ENCODE measurements at places on chromosomes 6 and 20.

GRCh38 chr6:83073615-83074014 is 6.1 kb downstream of the DOP1A start:
- DNase-seq, result no peak

GRCh38 chr6:24376871-24377270 is 19.0 kb upstream of the DCDC2 start:
- DNase-seq, result no peak

DNA sequence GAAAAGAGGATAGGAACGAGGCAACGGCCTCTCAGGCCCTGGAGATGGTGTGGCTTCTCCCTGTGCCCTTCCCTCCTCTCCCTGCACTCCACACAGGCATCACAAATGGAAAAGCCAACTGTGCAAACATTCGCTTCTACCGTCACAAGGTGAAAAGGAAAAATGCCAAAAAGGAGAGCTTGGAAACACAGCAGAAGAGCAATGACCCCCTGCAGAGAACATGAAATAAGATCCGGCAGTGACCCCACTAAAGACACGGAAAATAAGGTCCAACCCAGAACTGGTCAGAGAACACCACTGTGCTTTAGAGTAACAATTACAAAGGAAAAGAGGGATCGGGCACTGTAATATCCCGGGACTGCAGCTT is 63.0 kb downstream of the SLC22A23 start:
- no peak for DNase-seq

- no peak for DNase-seq
Observed at GRCh38 chr20:62668441-62669027, 26.2 kb downstream of the SLCO4A1 start.

DNA sequence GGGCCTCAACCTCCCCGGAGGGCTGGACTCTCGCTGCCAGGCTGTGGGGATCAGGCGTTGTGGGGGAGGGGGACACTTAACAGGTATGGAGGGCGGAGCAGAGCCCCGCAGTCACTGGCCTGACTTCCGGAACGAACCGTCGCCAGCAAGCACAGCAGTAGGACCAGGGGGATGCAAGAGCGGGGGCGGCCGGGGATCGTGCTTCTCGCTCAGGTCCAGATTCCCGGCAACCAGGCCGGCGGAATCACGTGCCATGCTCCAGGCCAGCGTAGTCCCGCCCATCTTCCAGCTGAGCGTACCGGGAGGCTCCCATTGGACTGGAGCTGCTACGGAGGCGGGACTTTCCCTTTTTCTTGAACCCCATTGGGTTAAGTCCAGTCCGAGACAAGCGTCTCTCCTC is 10.0 kb upstream of the POU5F1 start:
- peak; percentile 56 for DNase-seq

DNA sequence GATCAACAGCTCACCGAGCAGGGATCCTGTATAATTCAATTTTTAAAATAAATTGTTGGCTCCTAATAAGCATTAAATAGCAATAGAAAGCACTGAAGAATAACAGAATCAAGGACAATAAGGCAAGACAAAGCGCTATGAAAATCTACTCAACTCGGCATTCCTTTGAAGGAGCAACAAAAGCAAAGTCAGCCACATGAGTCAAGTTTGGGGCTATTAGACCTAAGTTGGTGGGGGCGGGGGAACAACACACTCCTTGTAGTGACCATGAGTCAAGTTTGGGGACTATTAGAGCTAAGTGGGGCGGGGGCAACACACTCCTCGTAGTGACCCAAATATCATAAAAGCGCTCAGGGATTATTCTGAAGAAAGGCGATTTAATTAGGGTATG is 120.0 kb downstream of the FOXC1 start:
- DNase-seq, result no peak
